ENCODE measurements at places on chromosomes 6 and 20.

GRCh38 chr20:14193885-14194284 lies 143.5 kb downstream of the FLRT3 start:
- DNase-seq: no peak

DNA sequence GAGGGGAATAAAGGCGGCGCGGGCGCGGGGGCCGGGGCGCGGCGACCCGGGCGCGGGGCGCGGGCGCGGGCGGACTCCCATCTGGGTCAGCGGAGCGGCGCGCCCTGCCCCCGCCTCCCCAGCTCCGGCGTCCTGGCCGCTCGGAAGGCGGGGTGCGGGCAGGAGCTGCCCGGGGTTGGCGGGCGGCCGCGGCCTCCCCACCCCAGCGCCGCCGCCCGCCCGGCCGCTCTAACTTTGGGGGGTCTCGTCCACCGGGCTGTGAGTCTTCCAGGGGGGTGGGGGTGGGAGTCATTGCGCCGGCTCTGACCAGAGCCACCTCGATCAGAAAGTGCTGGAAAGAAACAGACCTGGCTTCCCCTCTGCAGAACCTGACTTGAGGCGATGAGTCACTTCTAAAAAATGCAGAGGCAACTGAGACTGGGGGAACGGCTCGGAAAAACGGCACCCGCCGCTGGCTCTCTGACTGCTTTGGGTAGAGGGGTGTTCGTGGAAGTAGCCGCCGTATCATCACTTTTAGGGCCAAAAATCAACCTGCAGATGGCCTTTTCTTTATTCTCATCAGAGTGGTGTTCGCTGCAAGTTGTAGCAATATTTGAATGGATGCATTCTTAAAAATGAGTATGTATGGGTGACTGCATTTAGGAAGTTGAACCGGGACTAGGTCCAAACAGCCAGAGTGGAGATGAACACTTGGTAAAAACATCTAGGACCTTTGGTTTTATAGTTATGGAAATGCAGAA lies 667 bp downstream of the CAP2 start:
- no peak for DNase-seq

DNA sequence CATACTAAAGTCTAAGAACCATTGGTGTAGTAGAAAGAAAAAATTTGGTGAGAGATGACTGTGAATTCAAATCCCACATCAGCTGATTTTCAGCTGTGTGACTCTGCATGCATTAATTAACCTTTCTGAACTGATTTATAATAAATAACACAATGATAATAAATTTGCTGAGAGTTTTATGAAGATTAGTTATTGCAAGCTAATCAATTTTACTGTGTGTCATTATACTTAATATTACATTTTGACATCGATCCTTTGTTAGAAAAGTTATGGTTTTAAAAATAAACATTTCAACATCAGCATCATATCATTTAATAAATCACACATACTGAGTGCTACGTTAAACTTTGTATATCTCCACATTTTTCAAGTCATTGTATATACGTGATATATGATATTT lies 599.7 kb upstream of the MMS22L start:
- no peak for DNase-seq

- DNase-seq: no peak
Measured at GRCh38 chr6:42106112-42107023, 36.1 kb downstream of the C6orf132 start.

DNA sequence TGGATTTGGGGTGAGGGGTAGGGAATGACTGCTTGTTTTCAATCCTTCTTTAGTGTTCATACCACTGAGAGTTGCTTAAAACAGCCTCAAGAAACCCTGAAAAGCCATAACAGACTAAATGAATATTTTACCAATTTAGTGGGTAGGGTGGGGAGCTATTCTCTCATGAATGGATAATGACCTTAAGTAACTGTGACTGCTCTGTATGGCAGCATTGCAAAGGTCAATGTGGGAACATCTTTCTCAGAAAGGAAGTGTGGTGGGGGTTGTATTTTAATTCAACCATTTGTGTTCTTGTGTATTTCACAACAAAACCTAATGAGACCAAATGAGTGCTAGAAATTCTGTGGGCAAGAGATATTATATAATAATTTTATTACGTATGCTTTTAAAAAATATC lies 55.7 kb downstream of the PHACTR2 start:
- no peak for DNase-seq

GRCh38 chr6:142945446-142946180 lies 637 bp upstream of the HIVEP2 start:
- DNase-seq: peak; percentile 77

- no peak for DNase-seq
Measured at GRCh38 chr6:145506136-145506535, 229.2 kb downstream of the EPM2A start.

DNA sequence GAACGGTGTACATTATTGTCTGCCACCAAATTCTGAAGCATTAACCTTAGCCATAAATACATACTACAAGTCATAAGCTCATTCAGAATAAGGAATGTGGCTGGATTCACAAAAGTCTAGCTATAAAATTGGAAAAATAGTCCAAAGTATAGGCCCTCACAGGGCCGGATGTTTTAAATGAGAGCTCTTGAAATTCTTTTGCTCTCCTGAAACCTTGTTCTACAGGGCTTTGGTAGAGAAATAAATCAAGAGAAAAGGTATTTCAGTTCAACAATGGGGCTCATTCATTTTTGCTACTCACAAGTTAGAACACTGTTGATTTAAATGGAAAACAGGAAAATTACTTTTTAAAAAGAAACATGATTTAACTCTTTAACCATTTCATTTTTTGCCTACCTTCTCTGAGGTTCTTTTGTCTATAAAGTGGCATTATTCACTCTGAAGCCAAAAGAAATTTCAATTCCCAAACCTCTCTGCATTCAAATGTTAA lies 58.0 kb downstream of the PREP start:
- DNase-seq: no peak

- no peak for DNase-seq
Measured at GRCh38 chr20:1405801-1406200, 12.9 kb upstream of the FKBP1A start.

DNA sequence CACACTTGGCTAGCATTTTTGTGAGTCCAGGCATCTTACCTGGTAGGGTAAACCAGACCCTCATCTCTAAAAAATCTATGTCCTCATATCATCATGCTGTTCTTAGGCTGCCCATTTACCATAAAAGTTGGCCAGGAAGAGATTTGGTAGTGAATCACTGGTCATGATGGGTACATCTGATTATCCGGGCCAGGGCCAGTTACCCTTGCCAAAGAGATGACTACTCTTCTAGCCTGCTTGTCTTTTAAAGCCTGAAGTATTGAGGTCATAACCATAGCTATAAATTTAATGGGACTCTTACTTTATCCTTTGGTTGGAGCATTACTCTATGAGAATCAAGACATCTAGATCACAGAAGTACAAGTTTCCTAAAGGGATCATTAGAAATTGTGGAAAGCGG lies 276.8 kb downstream of the TENT5A start:
- DNase-seq: no peak

- DNase-seq: no peak
Measured at GRCh38 chr6:136063096-136063495, 187.0 kb downstream of the MTFR2 start.

DNA sequence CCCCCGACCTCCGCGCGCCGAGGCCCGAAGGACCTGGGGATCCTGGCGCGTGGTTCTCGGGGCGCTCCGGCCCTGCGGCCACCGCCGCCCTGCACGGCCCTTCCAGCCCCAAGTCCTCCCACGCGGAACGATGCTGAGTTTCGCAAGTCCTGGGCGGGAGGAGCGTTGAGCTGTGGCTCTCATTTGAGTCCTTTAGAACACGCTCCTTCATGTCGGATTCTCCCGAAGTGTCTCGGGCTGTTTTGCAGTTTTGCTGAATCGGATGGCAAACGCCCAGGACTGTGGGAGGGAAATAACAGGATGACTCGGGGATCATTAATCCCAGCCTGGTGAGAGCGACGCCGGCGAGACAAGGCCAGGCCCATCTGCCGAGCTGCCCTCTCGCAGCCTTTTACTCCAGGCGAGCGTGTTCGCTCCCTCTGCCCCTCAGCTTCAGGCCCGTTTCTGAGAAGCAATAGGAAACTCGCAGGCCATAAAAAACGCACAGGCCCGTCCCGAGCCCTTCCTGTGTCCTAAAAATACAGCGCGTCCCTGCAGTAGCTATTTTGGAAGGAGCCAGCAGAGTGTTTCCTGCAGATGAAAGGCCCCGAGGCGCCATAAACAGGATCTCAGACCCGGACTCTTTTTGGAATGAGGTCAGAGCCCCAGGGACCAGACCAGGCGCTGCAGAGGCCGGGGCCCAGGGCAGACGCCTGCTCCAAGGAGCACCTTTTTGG lies 153.5 kb downstream of the DLL1 start:
- DNase-seq: no peak

DNA sequence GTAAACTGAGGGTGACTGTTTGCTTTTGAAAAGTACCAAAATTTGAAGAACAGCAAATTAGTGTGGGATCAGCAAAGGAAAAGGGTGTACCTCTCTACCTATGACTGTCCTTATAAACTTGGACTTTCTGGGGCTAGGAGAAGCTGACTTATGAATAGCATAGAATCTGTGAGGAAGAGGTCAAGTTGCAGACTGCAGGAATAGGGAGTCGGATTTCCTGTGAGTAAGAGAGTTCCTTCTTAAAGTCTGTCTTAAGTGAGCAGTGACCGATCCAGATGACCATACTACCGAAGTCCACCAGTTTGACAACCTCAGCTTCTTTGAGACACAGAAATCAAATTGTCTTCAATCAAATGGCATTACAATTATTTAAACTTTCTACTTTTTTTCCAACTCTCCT lies 708.7 kb downstream of the UTRN start:
- no peak for DNase-seq

- no peak for DNase-seq
Measured at GRCh38 chr6:144349690-144350527, 64.8 kb downstream of the UTRN start.

DNA sequence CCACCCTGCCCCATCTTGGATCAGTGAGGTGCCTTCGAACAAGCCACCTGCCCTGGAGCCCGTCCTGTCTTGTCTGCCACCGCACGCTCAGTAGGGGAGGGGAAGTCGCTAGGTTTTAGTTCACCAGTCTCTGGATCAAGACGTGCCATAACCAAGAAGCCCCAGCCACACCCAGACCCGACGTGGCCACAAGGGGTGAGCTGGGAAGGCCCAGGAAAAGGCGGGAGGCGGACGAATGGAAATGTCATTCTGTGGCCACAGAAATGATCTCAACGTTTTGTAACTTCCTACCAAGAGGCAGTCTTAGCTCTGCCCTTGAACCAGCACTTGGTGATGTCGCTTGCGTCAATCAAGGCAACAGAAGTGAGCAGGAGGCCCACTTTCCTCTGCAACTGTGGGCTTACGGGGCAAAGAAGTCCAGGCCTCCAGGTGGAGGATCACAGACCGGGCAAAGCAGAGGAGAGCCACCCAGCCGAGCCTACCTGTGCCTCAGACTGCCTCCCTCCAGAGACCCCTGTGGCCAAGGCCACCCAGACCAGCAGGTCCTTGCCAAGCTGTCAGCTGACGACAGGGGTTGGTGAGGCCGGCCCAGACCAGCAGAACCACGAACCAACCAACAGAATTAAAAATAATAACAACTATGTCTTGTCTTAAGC lies 14.5 kb downstream of the GMEB2 start:
- no peak for DNase-seq

GRCh38 chr20:62216636-62217566 lies 3.2 kb downstream of the HRH3 start:
- no peak for DNase-seq

DNA sequence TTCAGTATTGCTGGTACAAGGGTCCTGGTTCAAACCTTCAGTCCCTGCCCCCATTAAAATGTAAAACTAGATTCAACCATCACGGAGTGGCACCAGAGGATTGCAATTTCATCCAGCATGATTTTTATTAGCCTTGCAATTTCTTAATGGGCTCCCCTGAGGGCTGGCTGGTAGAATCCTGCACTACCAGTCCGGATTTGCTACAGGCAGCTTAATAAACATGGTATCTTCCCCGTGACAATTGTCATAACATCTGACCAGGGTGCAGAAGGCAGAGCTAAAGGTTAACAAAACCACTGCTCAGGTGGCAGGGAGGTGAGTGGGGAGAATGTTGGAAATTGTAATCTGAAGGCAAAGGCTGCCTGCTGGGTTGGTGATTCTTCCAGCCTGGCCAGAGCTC lies 94.5 kb downstream of the PKHD1 start:
- no peak for DNase-seq

DNA sequence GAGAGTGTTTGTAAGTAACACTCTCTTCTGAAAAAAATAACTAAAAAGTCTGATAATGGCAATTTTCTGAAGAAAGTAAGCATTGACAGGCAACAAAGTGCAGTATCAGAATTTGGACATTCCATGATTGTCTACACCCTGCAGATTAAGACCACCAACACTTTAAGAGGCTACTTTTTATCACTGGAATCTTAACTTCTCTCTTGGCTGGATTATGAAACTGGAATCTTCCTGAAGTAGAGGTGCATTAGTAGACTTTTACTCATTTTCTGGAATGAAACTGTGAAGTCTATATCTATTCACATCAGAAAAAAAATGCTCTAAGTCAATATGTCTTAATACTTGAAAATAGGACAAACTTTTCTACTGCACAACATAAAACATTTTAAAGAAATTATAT lies 547.5 kb downstream of the COL12A1 start:
- DNase-seq: no peak

GRCh38 chr6:57305761-57306160 lies 11.7 kb upstream of the PRIM2 start:
- no peak for DNase-seq

DNA sequence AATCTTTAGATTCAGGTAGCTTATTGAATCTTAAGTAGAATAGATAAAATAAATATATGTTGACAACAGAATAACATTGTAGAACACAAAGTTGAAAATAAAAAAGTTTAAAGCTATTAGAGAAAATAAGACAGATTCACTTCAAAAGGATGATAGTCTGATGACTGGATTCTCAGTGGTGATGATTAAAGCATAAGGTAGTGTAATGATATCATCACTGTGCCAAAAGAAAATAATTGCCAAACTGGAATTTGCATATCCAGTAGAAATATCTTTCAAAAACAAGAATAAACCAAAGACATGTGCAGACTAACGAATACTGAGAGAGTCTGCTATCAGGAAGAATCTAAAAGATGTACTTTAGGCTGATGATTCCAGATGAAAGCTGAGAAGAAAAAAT lies 30.2 kb downstream of the ENPP1 start:
- DNase-seq: no peak

- no peak for DNase-seq
Measured at GRCh38 chr6:131792091-131792496, 15.7 kb upstream of the ENPP1 start.

DNA sequence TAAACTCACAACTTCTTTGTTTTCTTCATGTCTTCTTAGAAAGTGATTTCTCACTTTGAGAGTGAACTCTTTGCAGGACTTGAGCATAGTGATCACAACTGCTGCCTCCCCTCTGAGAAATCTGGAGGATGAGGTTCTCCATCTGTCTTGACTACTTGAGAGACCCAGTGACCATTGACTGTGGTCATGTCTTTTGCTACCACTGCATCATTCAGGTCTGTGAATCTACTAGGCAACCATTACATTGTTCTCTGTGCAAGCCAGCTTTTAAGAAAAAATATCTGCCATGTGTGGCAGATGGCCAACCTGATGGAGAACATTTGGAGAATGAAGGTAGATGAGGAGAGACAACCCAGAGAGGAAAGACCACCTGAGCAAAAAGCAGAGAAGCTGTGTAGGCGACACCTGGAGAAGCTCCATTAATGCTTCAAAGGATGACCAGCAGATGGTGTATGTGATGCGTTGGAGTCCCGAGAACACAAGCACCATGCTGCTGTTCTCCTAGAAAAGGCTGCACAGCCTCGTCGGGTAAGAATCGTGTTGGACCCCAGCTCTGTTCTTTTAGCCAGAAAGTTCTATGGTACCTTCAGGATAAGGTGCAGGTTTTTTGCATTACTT lies 25.1 kb upstream of the TRIM26 start:
- no peak for DNase-seq
